ENCODE measurements at places on chromosomes 2 and 18.

- DNase-seq: no peak
Observed at GRCh38 chr18:32405588-32405987, 65.1 kb downstream of the GAREM1 start.

DNA sequence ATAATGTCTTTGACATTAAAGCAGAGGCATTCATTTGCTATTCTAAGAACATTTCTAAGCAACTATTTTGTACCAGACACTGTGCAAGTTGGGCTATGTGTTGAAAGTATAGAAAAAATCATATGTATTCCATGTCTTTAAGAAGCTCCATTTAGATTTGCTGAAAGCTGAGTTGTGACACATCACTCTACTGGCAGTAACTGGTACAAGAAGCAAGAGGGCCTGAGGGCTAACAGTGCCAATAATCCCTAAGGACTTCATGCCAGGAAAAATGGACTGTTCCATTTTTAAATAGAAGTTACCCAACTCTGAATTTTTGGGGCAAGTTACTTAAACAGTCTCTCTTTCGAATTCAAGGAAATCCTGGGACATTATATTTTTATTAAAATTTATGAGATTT lies 178.7 kb downstream of the SRBD1 start:
- DNase-seq: no peak

DNA sequence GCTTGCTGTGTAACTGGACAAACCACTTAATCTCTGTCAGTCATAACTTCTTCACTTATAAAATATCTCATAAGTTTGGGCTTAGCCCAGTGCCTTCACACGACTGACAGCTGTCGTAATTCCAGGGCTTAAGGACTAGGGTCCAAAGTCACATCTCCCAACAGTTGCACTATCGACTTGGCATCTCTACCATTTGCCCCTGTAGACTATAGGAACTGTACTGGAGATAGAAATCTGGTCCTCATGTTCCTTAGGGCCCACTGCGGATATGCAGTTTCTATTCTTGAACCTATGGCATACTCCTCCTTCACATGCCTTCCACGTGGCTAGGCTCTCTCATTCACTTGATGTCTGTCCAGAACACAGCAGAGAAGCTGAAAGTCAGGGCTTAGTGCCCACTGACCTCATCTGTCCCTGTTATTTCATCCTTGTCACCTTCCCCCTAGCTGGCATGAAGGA lies 2.7 kb downstream of the ABHD1 start:
- DNase-seq: no peak

GRCh38 chr2:136255648-136256461 lies 137.9 kb upstream of the CXCR4 start:
- no peak for DNase-seq

DNA sequence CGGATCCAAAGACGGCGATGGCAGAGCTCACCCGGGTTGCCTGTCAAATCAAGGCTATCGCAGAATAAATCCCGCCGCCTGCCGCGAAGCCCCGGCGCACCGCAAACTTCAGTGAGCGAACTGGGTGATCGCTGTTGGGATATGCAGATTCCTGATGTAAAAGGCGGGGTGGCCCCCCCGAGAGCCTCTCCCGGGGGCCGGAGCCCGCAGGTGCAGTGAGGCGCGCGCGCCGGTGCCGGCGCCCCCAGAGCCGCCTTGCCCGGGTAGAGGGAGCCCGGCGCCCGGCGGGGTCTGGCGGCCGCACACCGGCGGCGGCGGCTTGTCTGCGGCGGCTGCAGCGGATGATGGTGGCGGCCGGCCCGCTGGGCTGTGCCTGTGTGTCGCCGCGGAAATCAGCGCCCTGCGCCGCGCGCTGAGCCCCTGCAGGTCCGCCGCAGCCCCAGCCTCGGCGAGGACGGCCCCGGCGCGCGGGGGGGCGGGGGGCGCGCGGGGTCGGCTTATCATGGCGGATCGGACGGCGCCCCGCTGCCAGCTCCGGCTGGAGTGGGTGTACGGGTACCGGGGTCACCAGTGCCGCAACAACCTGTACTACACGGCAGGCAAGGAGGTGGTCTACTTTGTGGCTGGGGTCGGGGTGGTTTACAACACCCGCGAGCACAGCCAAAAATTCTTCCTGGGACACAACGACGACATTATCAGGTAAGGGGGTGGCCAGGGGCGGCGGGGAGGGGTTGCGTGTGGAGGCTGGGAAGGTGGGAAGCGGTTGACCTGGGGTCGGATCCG lies 1.3 kb downstream of the EML6 start:
- no peak for DNase-seq

GRCh38 chr2:29398384-29399237 lies 283.4 kb downstream of the CLIP4 start:
- no peak for DNase-seq

GRCh38 chr2:238524426-238524983 lies 97.8 kb downstream of the ASB1 start:
- no peak for DNase-seq

- no peak for DNase-seq
Observed at GRCh38 chr2:181677912-181678586, 2.3 kb downstream of the NEUROD1 start.

- no peak for DNase-seq
Observed at GRCh38 chr2:129181963-129182362, 797.5 kb upstream of the RAB6C start.

DNA sequence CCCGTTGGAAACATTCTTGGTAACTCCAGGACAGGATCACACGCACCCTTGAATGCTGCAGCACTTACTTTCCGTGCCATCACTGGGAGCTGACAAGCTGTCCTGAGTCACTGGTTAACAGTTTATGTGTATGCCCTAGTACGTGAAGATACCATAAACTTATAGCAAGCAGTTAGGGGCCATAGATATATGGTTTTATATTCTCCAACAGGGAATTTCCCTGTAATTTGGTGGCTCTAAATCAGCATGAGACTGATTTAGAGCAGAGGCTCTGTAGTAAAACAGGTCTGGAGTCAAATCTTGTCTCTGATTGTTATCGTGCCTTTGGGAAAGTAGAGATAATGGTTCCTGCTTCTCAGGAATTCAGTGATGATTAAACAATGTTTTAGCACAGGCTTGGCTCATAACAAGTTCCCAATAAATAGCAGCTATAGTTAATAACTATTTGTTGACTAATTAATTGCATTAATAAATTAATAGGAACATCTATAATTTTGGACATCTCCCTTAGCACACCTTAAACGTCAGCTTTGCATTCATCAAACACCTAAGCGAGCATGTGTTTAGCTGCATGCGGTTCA lies 215.2 kb downstream of the VAPA start:
- DNase-seq: no peak

DNA sequence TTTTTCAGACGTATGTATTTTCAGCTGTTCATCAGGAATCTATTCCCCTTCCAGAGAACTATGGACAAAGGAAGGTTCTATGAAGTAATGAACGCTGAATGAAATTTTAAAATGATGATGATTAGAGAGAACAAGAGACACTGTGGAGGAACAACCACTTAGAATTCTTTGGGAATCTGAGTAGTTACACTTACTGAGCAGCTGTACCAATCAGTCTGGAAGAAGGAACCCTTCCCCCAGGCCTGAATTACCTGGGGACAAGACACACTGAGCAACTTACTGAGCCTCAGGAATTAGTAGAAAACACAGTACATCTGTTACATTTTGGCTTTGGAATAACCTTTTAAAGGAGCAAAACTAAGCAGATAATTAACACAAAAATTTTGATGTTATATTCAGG lies 1.9 kb downstream of the MSTN start:
- DNase-seq: no peak

DNA sequence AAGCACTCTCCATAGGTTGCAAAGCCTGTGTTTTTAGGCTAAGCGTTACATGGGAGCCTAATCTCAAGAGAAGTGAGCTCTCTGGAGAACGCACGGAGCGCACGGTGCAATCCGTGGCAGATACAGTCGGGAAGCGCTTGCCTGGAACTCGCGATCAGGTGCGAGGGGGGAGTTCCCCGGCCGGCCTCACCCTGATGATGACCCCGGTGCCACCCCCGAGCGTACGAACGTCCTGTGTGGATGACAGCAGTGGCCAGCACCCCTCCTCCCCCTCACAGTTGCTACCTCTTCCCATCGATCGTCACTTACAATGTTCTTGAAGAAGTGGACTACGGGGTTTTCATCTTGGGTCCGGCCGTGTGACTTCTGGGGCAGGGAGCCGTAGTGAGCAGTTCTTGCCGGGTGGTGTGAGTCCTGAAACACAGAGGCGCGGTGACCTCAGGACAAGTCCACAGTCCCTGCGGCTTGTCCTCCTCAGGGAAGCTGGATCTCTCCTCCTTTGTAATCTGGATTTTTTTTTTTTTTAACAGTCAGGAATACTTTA lies 142.9 kb downstream of the MBP start:
- no peak for DNase-seq

Measured in NCI-H1417 treated with DMSO at 0.1 percent for 48 hours (cell line).